Amniotic stem cell (primary cell): ENCODE measurements at places on chromosomes 1 and 21.

- DNase-seq, result no peak
These were observed 336.8 kb downstream of the SEC16B start for GRCh38 chr1:177632923-177633615.

DNA sequence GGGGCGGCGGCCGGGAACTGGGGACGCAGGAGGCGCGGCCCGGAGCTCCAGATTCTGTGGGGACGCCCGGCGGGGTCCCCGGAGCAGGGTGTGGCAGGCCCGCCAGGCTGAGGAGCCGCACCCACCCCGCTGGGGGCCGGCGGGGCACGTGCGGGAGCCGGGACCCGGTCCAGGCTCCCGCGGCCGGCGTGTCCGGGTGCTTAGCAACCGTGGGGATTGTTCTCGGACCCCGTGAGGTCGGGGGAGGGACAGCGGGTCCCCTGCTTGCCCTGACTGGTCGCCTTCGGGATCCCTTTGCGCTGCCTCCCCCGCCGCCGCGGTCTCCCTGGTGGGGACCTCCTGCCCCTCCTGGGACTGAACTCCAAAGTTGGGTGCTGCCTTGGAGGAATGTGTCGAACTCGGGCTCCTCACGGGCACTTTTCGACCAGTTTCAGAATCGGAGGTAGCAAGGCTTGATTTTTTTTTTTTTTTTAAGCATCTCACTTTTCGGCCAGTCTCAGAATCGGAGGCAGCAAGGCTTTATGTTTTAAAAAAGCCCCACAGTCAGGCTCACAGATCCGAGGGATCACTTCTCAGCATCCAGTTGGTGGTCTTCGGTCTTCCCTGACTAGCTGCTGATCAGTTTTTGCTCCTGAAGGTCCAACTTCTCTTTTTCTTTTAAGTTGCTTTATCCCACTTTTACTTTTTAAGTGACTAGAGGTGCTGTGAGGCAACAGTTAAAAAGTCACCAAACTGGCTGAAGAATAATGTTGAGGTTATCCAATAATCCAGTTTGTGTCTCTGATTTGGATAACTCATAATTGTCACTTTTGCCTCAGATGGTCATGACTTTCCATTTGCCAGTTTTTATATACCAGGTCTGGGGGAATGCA lies 648 bp downstream of the FAM76A start:
- no peak for DNase-seq

DNA sequence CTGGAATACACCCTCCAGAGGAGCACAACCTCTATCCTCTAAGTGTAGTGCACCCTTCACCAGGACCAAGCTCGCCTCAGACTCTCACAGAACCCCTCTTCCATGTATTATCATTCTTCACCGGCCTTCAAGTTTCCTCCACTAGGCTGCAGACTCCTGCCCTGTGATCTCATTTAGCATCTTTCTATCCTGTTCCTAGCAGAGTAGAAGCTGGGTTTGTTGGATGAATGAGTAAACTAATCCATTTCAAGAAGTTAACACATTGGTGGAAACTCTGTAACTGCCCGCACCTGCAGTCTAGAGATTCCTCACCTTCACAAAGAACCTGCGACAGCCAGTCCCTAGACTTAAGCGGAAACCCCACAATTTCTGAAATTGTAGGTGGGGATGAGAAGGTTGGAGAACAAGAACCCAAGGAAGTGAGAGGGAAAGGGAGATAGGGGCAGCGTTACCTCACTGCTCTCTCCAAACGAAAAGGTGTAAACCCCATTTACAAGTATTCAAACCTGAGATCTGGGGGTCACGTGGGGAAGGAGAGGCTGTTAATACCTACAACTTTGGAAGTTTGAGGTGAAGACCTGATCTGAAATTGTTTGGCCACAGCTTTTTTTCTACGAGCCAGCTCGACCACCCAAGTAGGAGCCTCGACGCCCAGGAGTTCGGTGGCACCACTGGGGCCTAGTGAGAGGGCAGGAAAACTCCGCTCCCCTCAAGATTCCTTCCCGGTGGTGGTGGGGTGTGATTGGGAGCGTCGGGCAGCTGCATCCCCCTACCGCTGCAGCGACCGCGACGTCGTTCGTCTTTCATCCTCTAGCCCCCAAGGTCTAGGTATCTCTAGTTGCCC lies 1.2 kb downstream of the PTPN14 start:
- no peak for DNase-seq

DNA sequence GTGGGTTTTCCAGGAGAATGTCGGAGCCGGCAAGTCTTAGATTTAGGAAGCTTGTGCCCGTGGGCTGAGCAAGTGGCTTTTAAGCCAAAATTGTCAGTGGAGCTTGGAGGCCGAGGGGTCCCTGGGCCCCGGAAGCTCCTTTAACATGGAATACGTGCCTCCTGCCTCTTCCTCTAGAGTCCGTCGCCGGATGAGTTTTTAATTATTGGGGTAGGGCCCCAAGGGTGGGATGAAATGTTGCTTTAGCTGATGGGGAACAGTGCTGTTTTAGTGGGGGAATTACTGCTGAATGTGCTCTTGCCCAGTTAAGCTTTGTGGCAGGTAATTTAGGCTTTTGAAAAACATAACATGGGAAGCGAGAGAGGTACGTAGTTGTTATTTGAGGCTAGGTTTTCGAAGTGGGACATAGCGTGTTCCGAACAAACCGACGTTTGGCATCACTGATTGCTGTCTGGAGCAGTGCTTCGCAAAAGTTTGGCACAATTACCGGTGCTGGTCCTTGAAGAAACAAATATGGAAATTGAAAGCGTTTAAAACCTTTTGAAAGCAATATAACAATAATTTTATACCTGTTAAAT lies 786 bp downstream of the RPL5 start:
- DNase-seq, result no peak

DNA sequence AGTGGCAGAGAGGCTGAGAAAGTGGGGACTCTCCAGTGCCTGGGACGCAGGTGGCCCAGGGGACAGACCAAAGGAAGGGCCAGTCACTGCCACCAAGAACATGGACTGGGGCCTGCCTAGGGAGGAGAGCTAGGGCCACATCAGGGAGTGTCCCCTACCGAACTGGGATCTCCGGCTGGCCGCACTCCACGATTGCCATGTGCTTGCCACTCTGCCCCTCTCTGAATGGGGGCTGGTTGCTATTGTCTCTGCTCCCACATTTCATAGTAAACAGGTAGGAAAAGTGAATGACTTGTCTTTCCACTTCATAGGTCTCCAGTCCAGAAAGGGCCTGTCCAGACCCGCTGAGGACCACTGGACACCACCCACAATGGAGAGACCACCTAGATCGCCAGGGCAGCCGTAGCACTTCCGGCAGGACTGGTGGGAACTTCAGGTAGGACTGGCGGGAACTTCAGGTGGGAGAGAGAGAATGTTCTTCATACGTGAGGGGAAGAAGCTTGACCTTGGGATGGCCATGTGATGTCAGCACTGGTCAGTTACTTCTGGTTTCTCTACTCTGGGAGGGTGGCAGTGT lies 55.2 kb upstream of the PDE9A start:
- no peak for DNase-seq

DNA sequence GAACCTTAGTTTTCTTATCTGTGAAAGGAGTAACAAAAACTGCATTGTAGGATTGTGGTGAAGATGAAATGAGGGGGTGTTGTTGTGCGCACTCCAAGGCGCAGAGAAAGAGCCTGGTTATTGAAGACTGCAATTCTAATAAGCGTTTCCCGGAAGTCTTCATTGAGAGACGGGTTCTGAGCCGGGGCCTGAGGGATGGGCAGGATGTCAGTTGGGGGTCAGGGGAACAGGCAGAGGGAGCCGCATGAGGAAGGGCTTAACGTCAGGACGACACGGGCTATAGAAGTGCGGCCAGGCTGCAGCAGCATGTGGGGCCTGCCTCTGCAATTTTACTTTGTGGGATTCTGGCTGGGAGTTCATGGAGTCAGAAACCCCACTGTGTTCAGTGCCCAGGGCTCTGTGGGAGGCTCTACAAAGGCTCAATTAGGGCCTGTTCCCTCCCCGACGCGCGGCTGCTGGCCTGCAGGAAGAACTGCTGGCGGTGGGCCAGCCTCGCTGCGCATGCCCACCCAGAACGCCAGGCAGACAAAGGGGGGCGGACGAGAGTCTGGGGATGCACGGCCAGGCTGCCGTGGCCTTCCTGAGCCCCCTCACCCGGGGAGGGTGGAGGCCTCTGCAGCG lies 20.7 kb downstream of the TRIM62 start:
- DNase-seq, result no peak

- no peak for DNase-seq
These were observed 22.9 kb downstream of the SMAP2 start for GRCh38 chr1:40396420-40396819.

- no peak for DNase-seq
These were observed 4.4 kb downstream of the APCS start for GRCh38 chr1:159591981-159592380.

GRCh38 chr1:230231774-230232145 lies 164.7 kb downstream of the GALNT2 start:
- DNase-seq, result no peak
